Central memory CD4-positive, alpha-beta T cell (primary cell): ENCODE measurements at places on chromosomes 12 and 14.

DNA sequence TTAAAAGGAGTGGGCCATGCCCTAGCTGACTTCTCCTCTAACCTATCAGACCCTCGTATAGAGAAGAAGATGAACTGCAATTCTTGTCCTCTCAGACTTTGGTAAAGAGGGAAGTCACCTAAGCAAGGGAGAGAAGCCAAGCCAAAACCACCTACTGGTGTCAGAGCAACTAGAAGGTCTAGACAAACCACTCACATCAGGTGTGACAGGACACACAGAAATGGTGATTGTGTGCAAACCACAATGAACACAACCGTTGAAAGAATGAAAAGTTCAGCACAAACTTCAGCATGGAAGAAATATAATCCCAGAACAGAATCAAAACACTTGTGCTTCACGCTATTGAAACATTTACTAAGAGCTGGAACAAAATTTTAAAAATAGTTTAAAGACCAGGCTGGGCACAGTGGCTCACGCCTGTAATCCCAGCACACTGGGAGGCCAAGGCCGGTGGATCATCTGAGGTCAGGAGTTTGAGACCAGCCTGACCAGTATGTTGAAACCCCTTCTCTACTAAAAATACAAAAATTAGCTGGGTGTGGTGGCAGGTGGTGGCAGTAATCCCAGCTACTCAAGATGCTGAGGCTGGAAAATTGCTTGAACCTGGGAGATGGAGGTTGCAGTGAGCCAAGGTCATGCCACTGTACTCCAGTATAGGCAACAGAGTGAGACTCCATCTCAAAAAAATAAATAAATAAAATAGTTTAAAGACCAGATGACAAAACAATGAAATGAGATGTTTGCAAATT is 56.2 kb upstream of the NTF3 start:
- no peak for DNase-seq

DNA sequence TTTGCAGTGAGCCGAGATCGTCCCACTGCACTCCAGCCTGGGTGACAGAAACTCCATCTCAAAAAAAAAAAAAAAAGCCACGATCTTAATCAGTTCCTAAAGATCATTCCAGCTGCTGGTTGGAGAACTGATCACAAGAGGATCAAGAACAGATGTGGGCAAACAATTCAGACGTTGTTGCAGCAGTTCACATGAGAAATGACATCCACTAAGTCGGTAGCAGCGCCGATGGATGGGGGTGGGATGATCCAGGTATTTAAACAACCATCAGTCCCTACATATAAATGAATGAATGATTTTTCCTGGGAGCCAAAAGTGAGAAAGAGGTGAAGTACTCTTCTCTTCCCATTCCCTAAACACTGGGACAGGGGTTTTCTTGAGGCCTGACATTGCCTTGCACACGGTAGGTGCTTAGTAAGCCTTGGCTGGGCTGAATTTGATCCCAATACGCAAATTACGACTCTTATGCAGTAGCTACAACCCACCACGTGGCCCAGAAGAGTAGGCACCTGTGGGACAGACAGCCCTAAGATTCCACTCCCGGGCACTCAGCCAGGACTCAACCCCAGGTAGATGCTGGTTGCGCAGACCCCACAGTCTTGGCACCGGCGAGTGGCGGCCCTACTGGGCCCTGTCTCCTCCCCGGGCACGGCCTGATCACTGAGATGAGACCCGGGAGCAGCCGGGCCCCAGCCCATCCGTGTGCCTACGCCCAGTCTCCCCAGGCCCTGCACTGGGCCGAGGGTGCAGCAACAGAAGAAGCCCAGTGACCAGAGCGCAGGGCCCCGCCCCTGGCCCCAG is 565 bp downstream of the SPRYD3 start:
- peak; percentile 47 for DNase-seq

DNA sequence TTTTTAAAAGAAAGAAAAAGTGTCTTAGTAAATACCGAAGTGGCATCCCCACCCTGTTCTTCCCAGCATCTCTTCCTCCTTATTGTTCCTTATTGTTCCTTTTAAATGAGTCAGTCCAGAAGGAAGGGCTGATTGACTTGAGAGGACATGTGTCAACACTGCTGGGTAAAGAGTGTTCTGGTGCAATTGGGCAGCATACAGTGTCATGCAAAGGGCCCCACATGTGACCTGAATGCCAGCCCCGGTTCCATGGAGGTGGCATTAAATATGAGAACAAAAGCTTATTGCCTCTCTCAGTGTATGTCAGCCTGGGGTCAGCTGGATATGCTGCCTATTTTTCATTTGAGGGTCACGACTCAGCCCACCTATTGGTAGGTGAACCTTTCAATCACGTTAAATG is 58.9 kb upstream of the RIC8B start:
- DNase-seq, result no peak

GRCh38 chr12:22491034-22491433 is 53.3 kb downstream of the C2CD5 start:
- DNase-seq, result no peak

GRCh38 chr12:108856170-108856427 is 1.3 kb downstream of the SSH1 start:
- DNase-seq, result no peak

DNA sequence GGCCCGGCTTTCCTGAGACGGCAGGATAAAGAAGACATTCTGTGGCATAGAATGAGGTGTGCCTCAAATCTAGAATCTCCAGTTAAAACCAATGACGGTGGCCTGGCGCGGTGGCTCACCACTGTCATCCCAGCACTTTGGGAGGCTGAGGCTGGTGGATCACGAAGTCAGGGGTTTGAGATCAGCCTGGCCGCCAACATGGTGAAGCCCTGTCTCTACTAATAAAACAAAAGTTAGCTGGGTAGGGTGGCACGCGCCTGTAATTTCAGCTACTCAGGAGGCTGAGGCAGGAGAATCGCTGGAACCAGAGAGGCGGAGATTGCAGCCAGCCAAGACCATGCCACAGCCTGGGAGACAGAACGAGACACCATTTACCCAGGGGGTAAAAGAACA is 193.6 kb downstream of the ALG10 start:
- DNase-seq, result no peak

GRCh38 chr14:93010522-93011140 is 87.7 kb downstream of the CHGA start:
- no peak for DNase-seq

DNA sequence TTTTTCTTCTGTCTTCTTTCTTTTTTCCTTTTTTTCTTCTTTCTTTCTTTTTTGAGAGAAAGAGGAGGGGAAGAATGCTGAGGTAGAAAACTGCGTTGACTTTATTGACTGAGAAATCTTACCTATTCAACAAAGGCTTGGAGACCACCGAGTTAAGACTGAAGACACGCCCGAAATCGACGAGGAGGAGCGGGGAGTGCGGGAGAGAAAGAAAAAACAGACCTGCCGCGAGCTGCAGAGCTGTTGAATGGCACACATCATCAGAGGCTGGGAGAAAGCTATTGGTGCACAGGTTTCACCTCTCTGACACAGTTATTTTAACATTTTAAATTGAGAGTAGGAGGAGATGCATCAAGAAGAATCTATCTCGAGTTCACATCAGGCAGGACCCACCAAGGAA is 5.1 kb downstream of the ASCL1 start:
- no peak for DNase-seq

- no peak for DNase-seq
These were observed 653.3 kb upstream of the MIS18BP1 start for GRCh38 chr14:45906257-45906656.

GRCh38 chr14:96104469-96105057 is 65.4 kb downstream of the C14orf132 start:
- no peak for DNase-seq

DNA sequence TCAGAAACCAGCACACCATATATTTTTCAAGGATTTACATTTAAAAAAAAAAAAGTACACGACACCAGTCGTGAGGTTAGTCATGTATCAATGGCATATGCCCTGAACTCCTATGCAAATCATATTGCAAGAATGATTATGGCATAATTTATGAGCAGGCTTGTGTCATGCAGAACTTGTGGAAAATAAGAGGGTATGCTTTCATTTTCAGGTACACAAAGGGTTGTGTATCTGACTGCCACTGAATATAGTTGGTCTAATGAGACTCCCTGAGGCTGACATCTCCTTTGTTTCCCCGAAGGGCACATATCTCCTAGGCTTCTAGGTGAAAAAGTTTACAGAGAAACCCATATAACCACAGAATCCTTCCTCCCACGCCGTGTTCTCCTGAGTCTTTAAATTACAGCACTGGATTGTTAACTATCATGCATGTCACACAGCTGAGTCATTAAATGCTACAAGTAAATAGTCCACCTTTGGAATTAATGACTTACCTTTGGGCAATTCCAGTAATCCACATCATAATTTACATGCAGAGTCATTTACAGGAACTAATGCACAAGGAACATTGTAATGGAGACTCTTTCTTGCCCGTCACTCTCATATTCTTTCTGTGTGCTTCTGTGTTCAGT is 356.7 kb upstream of the DIO2 start:
- no peak for DNase-seq
